ENCODE measurements at places on chromosomes 1 and 21. TPM values are rescaled to one million over a fixed set of nuclear protein-coding genes. Genes with fewer than 3 reads are reported as not detected.

The CFHR4 gene
- not detected for total RNA-seq

The ZNF683 gene
- not detected for total RNA-seq

The TMCC2 gene
- total RNA-seq, result 10.1 TPM

The TNFRSF4 gene
- total RNA-seq, result 1,003 TPM

The SAMSN1 gene
- 48.4 TPM for total RNA-seq

The S100A8 gene
- total RNA-seq, result not detected
